ENCODE measurements at places on chromosomes 5 and 9. TPM values are rescaled to one million over a fixed set of nuclear protein-coding genes. Genes with fewer than 3 reads are reported as not detected.

SLC34A3 gene
- under 0.01 TPM for total RNA-seq

TAF11L10 gene
- total RNA-seq: not detected

ADAMTSL2 gene
- total RNA-seq: under 0.01 TPM

LRRC19 gene
- total RNA-seq: not detected

C5orf58 gene
- total RNA-seq: not detected

AFF4 gene
- 45.8 TPM for total RNA-seq

TPPP gene
- total RNA-seq: 0.66 TPM

IL3 gene
- total RNA-seq: not detected

CCT5 gene
- total RNA-seq: 516 TPM

ZNF483 gene
- total RNA-seq: 1.8 TPM

AFAP1L1 gene
- 5.1 TPM for total RNA-seq

PCDHGB7 gene
- 16.4 TPM for total RNA-seq

PCDHA1 gene
- not detected for total RNA-seq

PLAC8L1 gene
- not detected for total RNA-seq

WDR38 gene
- total RNA-seq: not detected

ARSI gene
- total RNA-seq: 12.1 TPM

PCDHGC3 gene
- 94.1 TPM for total RNA-seq

SELENOP gene
- 703 TPM for total RNA-seq

CDKN2B gene
- 42.2 TPM for total RNA-seq

SWI5 gene
- total RNA-seq: 44.3 TPM

CCDC192 gene
- not detected for total RNA-seq

IRX1 gene
- not detected for total RNA-seq

LCN15 gene
- total RNA-seq: not detected

ARHGEF39 gene
- 2.9 TPM for total RNA-seq

TLX3 gene
- not detected for total RNA-seq

FGD3 gene
- total RNA-seq: not detected

PTGDS gene
- total RNA-seq: 36.7 TPM

C9orf153 gene
- 0.50 TPM for total RNA-seq

IGFBPL1 gene
- not detected for total RNA-seq

GARIN3 gene
- not detected for total RNA-seq

CDH18 gene
- 8.1 TPM for total RNA-seq

IL17B gene
- not detected for total RNA-seq

GRIA1 gene
- 0.50 TPM for total RNA-seq

SLC22A4 gene
- total RNA-seq: 3.0 TPM

OR1J4 gene
- 0.17 TPM for total RNA-seq

SLIT3 gene
- 15.9 TPM for total RNA-seq

TTC23L gene
- under 0.01 TPM for total RNA-seq

ECM2 gene
- 5.7 TPM for total RNA-seq

INSL6 gene
- not detected for total RNA-seq

C9 gene
- total RNA-seq: not detected

PCDHGB1 gene
- 4.4 TPM for total RNA-seq

Data from smooth muscle cell of trachea (primary cell).